ENCODE measurements at places on chromosomes 11 and 22.
A peak's percentile ranks its signal among the peaks of the same experiment; 100 is the strongest.

DNA sequence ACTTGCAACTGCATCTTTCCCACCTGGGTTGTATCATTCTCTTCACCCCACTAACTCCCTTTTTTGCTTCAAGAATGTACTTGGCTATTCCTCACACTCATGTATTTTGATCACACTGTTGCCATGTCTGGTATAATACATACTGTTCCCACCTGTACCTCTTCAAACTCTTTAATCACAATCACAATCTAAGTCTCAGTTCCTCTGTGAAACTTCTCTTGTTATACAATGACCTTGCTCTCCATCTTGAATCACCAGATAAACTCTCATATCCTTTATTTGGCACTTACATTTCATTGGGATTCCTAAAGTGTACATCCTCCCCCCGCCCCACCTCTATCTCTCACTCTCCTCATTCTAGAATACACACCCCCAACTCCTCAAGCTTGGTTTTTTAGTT lies 516.0 kb upstream of the CHORDC1 start:
- no peak for DNase-seq

- no peak for DNase-seq
Measured at GRCh38 chr11:6587360-6587953, 16.0 kb downstream of the RRP8 start.

- no peak for DNase-seq
Measured at GRCh38 chr11:43738600-43739409, 58.3 kb downstream of the HSD17B12 start.

GRCh38 chr11:46888636-46889035 lies 29.7 kb downstream of the LRP4 start:
- DNase-seq: no peak

DNA sequence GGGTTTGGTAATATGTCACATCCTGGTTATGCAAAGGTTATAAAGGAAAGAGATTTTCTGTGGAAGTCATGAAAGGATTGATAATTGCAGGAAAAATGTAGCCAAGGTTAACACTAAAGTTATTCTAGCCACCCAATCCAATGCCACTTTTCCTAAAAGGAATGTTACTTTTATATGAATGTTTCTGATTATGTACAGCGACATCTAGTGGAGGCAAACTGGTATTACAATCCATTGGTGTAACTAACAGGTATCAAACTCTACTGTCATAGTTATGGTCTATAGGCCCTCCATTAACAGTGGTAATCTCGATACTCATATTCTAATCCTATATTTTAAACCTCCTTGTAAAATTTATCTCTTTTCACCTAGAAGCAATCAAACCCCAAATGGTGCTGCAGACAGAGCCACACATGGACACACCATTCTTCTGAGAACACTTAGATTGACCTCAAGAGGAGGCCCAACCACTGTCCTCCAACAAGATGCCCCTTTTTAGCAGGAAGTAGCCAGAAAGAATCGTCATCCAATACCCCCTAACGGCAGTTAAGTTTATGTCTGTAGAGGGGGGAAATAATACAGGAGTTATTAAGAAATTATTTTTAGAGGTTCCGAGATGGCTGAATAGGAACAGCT lies 74.9 kb upstream of the RAG2 start:
- no peak for DNase-seq

DNA sequence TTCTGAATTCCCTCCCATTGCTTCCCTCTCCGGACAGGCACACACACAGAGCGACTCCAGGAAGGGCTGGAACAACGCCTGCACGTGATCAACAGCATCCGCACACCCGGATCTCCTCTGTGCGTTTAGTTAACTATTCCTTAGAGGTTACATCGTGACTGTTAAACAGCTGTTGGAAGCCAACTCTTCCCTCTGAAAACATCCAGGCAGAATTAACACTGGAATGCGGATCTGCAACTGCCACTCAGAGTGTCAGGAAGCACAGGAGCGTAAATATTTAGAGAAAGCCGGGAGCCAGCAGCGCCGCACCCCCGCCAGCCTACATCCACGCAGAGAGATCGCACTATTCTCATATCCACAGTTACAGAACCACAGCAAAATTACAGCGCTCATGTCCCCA lies 46.2 kb downstream of the SHANK2 start:
- DNase-seq: no peak

DNA sequence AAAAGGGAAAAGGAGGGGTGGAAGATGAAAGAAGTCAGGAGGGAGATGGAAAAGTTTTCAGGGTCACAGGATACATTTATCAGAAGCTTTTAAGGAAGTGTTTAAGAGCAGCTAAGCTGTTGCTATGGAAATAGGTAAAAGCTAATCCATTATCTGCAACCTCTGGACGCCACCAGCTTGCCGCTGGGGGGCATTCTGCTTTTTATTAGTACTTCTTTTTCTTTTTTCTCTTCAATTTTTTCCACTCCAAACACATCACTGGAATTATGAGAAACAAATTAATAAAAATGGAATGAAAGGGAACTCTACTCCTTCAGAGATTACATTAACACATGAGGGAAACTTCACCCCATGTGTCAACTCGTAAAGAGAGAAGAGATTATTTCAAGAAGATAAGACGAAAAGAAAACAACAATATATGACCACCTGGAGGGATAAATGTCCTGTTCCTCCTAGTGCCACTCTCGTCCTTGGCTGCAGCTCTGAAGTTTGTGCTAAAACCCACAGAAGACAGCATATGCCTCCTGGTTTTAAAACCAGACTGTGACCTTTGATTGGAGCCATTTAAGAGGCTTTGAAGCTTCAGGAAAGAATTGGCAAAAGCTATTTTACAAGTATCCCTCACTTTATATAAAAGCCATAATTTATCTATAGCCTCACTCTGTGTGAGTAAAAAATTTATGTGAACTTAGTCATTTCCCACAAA lies 972.8 kb downstream of the OPCML start:
- no peak for DNase-seq

DNA sequence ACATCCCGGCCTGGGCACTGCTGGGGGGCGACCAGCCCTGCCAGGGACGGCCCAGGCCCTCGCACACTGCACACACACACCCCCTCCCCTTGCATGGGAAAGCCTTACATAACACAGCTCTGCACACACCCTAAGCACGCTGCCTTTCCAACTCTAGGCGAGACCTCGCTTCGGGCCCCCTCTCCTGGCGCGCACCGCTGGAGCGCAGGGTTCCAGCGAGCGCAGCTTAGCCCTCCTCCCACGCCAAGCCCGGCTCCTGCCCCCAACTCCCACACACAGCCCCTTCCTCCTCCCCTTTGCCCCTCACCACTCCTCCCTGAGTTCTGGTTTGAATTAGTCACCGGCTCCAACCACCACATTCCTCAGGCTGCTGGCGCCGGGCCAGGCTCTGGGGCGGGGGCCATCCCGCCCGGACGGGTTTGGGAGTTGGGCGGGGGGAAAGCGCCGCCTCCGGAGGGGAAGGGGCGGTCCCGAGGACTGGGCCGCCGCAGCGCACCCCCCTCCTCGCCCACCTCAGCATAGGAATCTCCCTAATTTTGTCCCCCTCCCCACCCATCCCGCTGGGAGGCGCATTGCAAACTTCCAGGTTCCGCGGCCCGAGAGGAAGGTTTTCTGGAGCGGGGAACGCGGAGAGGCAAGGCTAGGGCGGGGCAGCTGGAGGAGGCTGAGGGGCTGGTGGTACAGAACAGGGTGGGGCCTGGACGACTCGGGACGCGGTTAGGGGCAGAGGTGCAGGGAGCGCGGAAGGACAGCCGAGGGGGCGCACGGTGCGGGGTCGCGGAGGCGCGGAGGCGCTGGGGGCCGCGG lies 966 bp downstream of the AHNAK start:
- DNase-seq: peak; percentile 60

GRCh38 chr11:12199231-12199948 lies 89.0 kb downstream of the MICAL2 start:
- DNase-seq: no peak

DNA sequence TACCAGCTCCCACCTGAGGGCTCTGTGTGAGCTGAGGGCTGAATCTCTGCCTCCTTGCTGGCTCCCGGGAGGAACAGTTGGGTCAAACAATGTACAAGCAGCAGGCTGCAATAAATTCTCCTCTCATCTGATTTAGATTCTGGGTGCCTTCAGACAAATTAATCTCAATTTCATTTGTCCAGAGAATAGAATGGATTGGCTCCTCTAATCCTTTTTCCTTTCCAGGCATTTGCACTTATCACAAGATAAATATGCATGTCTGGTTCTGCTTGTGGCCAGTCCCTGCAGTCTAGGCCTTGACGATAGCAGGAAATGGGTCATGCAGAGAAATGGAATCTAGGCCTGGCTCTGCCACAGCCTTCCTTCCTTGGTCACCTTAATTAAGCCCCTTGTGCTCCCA lies 28.7 kb downstream of the UPB1 start:
- no peak for DNase-seq

GRCh38 chr11:71446942-71447688 lies 1.1 kb downstream of the DHCR7 start:
- DNase-seq: no peak

DNA sequence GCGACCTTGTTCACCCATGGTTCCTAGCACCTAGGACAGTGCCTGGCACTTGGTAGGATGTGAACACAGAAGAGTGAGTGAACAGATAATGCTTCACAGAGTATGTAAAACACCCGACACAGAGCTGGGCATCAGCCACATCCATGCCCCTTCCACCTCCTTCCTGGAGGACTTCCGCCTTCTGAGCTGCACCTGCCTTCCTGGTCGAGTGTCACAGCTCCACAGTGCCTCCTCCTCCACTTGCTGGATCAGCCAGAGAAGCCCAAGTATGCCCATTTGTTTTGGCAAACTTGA lies 20.1 kb downstream of the PRDM11 start:
- DNase-seq: no peak

GRCh38 chr22:17638182-17638431 lies 450 bp upstream of the BCL2L13 start:
- no peak for DNase-seq

GRCh38 chr22:24025475-24025874 lies 14.4 kb downstream of the CABIN1 start:
- DNase-seq: no peak

GRCh38 chr11:1478011-1478410 lies 8.6 kb downstream of the MOB2 start:
- DNase-seq: no peak

- no peak for DNase-seq
Measured at GRCh38 chr22:40552070-40552469, 84.4 kb downstream of the MRTFA start.

- no peak for DNase-seq
Measured at GRCh38 chr11:47570651-47571356, 5.4 kb downstream of the PTPMT1 start.

DNA sequence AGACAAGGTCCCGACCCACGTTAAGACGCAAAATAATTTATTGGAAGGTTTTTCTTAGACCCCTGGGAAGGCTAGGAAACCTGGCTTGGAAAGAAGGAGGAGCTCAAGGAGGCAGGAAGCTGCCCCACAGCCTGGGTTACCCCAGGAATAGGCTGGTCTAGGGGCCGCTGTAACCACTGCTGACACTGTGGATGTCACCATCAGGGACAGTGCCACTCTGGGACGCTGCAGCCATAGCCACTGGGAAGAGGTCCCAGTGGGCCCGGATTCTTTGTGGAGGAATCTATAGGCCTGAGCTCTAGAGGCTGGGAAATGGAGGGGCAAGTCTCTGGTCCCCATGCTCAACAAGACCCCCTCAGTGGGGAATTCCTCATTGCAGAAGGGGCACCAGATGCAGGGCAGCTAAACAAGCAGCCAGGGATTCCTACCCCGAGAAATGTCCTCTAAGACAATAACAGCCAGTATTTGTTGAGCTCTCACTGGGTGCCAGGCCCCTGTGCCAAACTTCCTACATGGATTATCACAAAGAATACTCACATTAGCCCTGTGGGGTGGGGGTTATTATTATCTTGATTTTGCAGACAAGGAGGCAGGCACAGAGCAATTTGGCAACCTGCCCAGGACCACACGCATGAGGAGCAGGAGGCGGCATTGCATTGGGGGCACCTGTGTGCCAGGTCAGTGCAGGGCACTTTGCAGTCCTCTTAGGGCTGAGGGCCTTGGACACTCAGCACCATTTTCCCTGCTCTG lies 19.5 kb upstream of the CHKA start:
- DNase-seq: no peak

- DNase-seq: no peak
Measured at GRCh38 chr11:104798789-104799188, 99.5 kb downstream of the CASP12 start.

DNA sequence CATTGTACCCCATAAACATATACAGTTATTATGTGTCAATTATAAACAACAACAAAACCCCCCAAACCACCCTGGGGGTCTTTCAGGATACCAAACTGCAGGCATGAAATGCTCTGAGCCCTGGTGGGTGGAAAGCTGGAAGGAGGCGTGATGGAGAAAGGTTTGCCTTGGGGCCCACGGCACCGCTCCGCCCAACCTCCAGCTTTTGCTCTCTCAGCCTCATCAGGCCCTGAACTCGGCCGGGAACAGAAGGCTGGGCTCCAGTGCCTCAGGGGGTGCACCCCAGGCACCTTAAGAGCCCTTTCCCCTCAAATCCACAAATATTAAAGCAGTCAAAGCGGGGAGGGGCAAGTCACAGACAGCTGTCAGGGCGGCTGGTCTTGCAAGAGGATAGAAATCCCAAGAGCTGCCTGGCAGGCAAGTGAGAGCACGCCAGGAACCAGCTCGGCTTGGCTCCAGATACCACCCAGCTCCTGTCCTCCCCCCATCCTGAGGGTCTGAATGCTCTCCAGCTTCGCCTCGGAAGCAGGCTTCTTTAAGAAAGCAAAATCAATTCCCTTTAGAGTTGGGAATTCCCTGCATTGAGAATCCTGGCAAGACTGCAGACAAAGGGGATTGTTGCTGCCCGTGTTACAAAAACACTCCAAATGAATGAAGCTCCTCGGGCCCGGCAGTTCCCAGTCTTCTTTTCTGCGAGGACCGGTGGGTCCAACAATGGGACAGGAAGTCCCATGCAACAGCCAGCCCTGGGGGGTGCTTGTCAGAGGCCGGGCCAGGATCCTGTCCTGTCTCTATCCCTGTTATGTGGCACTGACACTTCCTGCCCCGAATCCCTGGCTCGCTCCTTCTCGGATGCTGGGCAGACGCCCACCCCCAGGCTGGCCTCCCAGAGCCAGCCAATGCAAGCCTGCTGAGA lies 80.8 kb downstream of the NAT10 start:
- DNase-seq: no peak

- DNase-seq: no peak
Measured at GRCh38 chr11:69372589-69373250, 78.8 kb downstream of the MYEOV start.

- no peak for DNase-seq
Measured at GRCh38 chr11:78613378-78613813, 38.7 kb upstream of the NARS2 start.

GRCh38 chr22:44698531-44699421 lies 3.2 kb upstream of the PRR5 start:
- no peak for DNase-seq

DNA sequence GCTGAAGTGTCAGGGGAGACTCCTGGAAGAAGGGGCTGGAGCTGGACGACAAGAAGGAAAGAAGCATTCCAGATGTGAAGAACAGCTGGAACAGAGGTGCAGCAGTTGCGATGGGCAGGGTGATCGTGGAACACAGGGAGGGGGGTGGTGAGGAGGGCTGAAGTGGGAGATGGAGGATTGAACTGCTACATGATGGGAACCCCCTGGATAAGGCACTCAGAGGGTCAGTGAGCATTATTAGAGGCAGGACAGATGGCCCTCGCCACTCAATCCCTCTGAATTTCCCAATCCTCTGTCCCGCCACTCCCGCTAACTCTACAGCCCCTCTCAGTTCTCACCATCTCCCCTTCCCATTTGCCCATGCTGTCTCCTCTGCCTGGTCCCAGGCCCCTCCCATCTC lies 14.0 kb downstream of the SERPINH1 start:
- no peak for DNase-seq

Measured in stimulated activated CD4-positive, alpha-beta T cell treated with anti-CD3 and anti-CD28 coated beads, Interleukin-12 subunit alpha, Interleukin-12 subunit beta, amount 100 ng/mL, for 4 hours (primary cell).